ENCODE measurements at places on chromosomes 2 and 18.
A peak's percentile ranks its signal among the peaks of the same experiment; 100 is the strongest.

DNA sequence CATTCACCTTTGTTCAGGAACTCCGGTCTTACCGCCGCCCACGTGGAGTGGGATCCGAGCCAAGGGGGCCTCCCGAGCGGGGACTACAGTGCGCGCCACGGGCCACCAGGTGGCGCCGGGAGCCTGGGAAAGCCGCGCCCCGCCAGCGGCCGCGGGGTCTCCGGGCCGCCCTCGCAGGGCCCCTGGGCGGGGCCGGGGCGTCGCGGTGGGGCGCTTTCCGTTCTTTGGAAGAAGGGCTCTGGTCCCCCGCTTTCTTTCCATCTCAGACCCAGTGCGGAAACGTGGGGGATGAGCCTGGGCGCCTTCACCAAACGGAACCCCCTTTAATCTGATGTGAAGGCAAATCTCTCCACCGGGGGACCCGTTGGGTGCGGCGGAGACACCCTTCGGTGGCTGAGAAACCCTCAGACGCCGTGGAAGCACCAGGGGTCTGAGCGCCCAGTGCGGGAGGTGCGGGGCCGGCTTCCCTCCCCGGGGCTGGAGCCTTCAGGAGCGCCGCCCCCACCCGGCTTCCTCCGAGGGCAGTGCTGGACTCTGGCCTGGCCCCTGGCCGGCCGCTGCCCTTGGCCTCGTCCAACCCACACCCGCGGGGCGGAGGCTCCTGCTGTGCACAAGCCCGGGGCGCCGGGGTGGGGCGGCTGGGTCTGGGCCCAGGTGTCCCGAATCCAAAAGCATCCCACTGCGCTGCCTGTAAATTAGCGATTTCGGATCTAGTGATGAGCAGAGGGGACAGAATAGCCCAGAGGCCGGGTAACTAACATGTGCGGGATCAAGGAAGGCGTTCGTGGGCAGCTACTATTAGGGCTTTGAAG, 44.6 kb downstream of the GORASP2 start:
- DNase-seq = peak; percentile 83

GRCh38 chr2:196076778-196077568, 8.3 kb upstream of the DNAH7 start:
- no peak for DNase-seq

DNA sequence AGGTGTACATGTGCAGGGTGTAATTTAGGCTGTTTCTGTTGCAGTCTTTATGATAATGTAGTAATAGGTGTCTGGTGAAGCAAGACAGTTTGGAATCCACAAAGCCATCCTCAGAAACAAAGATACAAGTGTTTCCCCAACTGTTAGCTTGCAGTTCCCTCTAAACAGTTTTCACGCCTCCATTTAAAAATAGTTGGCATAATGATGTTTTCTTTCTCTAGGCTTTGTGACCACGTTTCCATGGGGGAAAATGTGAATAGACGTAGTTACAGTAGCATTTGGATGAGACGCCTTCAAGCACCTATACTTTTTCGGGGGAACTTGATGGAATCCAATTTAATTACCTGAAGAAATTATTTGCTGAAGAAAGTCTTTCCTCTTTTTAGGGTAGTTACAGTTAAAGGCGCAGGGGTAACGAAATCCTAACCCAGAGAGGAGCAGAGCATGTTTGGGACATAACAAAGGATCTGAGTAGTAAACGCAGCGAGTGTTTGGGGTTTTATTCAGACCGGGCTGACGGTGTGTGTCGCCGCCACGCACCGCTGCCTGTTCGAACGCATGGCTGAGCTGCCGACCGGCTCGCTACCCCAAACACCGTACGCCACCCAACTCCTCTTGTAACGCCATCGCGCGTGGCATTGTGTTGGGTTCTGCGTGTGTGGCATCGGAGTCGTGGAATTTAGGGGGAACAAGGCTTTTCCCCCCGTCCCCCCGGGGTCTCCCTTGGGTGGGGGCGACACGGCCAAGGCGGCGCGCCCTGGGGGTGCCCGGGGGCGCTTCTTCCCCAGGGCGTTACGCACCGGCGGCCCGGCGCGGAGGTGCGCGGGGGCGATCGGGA, 681 bp upstream of the NRP2 start:
- no peak for DNase-seq

DNA sequence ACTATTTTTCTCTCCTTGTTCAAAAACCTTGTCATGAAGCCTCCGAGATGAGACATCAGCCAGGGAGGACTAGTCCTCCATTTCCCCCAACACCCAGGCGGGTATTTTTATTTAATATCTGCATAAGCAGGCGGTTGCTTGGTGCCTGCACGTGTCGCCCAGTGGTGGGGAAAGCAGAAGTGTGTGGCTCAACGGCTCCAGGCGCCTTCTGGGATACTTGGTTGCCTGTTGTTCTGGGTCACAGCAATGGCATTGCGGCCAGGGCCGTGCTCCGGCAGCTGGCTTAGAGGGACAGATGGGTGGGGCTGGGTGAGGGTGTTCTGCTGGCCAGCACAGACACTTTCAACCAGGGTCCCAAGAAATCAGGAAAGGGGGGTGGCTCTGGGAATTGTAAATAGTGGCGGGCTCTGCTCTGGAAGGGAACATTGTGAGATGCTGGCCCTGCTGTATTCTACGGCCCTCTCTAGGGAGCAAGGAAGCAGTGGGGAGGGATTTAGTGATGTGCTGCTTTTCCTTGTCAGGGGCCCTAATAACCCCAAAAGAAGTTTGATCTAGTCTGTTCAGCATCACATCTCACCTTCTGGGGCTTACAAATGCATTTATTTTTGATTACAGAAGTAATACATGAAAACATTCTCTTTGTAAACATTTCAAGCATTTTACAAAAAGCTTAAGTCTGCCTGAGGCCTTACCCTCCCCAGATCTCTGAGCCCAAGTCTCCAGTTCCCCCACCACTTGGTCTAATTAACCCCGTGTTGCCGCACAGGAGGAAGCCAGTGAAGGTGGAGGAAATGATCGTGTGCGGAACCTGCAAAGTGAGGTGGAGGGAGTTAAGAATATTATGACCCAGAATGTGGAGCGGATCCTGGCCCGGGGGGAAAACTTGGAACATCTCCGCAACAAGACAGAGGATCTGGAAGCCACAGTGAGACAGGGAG, 1.1 kb downstream of the VAMP8 start:
- DNase-seq = no peak

DNA sequence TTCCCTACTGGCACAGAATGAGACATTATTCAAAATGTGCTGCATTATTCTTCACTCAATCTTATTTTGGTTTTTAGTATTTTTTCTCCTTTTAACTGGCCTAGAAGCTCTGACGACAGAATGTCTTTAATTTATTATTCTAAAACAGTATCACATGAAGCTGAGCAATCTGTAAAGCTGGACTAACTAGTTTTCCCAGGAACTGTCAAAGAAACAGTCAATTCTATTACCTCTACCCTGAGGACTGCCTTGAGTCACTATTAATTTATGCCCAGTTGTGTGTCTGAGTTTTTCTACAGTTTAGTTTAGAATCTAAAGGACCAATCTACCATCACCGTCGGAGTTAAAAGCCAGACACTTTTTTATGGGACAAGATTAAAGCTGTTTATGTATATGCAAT, 31.6 kb downstream of the MBD2 start:
- DNase-seq = no peak

GRCh38 chr2:28155627-28156026, 237.0 kb upstream of the FOSL2 start:
- no peak for DNase-seq

- DNase-seq = no peak
These were observed 9.1 kb upstream of the ATG16L1 start for GRCh38 chr2:233242231-233242927.

DNA sequence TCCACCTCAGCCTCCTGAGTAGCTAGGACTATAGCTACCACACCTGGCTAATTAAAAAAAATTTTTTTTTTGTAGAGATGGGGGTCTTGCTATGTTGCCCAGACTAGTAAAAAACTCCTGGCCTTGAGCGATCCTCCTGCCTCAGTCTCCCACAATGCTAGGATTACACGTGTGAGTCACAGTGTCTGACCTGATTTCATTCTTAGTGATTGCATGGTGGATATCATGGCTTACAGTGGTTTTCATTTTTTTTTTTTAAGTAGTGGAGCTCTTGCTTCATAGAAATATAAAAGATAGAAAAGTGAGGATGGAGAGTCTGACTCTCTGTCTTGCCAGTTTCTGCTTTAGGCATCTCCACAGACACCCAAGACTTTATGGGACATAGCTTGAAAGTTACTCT, 83.6 kb downstream of the CDC42EP3 start:
- no peak for DNase-seq

DNA sequence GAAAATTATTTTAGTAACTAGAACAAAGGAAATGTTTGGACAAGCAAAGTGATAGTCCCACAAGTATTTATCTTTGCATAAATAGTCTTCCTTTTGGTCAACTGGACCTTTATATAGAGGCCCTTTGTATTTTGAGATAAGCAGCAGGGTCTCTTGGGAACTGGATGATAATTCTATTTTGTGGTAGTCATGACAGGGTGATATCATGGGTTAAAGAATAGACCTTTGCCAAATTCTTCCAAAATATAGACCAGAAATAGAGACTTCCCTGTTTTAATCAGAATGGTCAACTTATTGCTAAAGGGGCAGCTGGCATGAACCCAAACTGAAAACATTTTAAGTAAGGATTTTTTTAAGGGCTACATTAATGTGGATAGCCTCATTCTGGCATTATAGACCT, 10.5 kb downstream of the PLEK start:
- no peak for DNase-seq

DNA sequence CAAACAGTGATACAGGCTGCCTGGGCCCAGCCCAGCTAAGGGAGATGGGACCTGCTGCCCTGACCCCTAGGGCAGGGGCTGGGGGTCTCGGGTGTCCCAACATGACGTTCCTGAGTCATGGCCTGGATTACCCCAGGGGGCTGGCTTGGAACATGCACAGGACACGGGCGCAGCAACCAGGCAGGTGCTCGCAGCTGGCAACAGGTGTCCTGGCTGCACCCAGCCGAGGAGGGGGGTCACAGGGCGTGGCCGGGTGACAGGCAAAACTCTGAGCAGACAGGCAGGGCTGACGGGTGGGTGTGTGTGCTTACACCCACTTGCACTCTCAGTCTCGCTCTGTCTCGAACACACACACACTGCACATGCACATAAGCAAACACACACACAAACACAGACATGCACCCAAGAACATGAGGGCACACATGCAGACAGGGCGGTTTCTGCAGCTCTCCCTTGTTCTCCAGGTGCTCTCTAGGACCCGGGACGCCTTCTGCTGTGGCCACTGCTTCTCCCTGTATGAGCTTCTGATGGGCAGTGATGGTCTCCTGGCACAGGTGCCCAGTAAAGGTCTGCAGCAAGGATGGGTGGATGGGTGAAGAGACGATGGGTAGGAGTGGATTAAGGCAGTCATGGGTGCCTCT, 33.7 kb upstream of the TAF1B start:
- no peak for DNase-seq

DNA sequence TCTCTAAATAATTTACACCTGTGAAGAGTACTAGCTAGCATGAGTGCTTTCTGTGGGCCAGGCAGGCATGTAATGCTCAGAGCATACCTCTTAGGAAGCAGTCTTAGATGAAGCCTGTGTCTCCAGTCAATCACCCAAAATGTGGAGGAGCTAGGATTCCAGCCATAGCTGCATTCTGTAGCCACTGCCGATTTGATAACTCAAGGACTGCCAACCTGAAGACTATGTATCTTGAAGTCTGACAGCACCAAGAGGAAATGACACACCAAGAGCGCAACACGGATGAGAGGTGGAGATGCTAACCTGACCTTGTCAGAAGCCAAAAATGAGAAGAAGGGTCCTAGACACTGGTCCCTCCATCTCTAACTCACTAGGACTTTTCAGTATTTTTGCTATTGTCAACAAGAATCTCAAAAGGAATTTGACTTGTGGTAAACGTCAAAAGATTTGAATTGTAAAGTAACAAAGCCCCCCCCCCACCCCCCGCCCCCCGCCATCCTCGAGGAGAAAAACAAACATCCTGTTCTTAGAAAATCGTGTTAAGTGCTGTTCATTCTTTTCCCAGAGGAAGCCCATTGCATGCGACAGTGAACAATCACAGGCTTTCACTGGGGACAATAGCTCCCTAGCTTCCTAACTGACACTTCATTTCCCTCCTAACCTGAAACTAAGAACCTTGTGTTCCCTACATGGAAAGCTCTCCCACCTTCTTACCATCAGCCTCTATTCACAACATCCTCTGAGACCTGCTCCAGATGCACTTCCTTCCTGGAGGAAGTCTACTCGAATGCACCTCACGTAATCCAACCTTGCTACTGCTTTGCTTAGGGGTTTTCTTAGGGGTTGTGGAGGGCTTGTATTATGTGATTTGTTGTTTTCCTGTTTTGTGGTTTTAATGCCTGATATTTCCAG, 14.7 kb downstream of the CDC42EP3 start:
- no peak for DNase-seq

DNA sequence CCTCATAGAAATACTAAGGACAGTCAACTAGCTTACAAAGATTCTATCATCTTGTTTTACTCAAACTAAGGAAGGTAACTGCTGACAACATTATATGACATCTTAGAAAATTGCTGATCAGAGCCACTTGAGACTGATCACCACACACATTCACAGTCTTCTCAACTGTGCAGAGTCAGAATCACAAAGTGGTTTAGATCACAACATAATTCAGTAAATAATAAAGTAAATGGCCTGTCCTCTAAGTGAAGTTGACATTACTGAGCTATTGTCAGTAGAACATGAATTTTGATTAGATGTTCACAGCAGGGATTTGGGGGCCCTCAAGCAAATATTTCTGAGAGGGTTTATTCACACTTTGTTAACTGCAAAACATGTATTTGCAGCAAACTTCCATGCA, 28.5 kb downstream of the NOL4 start:
- no peak for DNase-seq

DNA sequence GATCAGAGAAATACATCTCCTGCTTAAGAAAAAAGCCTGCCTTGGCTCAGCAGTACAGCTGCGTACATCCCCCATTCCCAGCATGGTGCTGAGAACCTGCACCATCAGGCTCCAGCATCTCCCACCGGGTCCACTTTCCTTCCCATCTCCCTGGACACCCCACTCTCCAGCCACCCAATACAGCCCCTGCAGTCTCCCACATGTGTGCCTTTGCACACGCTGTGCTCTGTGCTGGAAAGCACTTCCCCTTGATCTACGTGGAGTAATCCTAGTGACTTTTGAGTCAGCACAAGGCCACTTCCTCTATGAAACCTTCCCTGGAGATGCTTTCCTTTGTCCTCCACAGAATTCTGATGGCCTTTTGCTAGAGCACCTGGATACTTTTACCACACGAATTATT, 17.0 kb downstream of the STAT1 start:
- DNase-seq = no peak

- no peak for DNase-seq
These were observed 514.6 kb upstream of the ZEB2 start for GRCh38 chr2:145034511-145034910.

GRCh38 chr18:38525039-38525438, 959.4 kb upstream of the CELF4 start:
- no peak for DNase-seq

DNA sequence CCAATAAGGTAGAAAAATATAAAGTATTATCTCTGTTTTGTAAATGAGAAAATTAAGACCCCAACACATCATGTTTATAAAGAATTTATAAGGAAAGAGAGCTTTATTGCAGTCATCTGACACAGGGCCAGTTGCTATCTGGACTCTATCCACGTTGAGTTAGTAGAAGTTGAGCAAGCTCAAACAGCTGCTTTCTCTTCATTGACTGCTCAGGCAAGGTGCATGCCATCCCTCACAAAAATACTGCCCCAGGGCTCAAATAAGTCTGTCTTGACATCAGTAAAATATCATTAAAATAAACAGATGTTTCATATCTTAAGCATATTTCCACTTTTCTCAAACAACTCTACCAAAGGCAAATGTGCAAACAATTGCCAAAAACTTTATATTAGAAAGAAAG, 14.8 kb downstream of the COL5A2 start:
- DNase-seq = no peak

Measured in thymus (tissue), 14 donors.